Esophagus mucosa (tissue), 1 donor: ENCODE measurements at places on chromosomes 4 and X. TPM values are rescaled to one million over a fixed set of nuclear protein-coding genes. Genes with fewer than 3 reads are reported as not detected.

- no peak for ATAC-seq
These were observed 24.2 kb upstream of the ARHGEF9 start for GRCh38 chrX:63809173-63809572.

- ATAC-seq: no peak
These were observed 53.9 kb downstream of the BMPR1B start for GRCh38 chr4:94811643-94812042.

- peak; percentile 98 for ATAC-seq
These were observed 29.5 kb upstream of the XIAP start for GRCh38 chrX:123830309-123830708.

GRCh38 chrX:130563476-130563875, 161.7 kb downstream of the RBMX2 start:
- no peak for ATAC-seq

PRRG3 gene
- total RNA-seq: not detected
